NCI-H460 (cell line): ENCODE measurements at places on chromosomes 3 and 15.

- no peak for DNase-seq
These were observed 583.8 kb downstream of the FOXP1 start for GRCh38 chr3:70999730-71000129.

- DNase-seq, result no peak
These were observed 2.6 kb upstream of the RBM15B start for GRCh38 chr3:51388286-51389029.

DNA sequence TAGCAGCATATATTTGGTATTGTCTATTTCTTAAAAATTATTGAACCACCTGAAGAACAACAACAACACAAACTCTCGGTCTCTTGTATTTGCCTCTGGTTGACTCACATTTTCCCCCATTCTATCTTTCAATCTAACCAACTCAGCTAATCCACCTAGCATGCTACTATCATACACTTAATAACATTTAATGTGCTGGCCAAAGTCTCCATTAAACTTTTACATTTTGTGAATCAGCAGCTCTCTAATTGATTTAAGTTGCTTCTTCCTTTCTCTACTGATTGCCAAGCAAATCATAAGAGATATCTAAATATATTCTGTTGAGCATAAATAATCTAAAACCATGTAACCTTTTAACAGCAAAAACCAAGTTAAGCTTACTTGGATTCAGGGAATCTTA is 631.7 kb downstream of the IGSF11 start:
- DNase-seq, result no peak

- DNase-seq, result no peak
These were observed 18.4 kb upstream of the OPA1 start for GRCh38 chr3:193574488-193575070.

DNA sequence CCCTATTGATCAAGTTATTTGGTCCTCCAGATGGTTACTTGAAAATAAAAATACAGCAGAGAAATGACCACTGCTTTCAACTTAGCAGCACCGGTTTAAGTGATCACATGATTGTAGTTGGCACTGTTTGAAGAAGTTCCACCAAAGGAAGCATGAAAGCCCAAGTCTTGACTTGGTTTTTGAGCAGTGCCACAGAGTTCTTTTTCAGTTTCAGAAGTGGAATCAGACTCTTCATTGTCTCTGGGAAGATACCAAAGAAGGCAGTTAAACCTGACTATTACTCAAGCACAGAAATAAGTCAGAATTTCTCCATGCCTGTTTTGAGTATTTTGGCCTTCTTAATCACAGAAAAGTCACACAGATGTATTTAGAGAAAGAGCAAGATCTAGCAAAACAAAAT is 66.7 kb downstream of the BBX start:
- no peak for DNase-seq
